CD4-positive, alpha-beta T cell treated with Interleukin-17A for 4 hours (primary cell): ENCODE measurements at places on chromosomes 11 and 22.

DNA sequence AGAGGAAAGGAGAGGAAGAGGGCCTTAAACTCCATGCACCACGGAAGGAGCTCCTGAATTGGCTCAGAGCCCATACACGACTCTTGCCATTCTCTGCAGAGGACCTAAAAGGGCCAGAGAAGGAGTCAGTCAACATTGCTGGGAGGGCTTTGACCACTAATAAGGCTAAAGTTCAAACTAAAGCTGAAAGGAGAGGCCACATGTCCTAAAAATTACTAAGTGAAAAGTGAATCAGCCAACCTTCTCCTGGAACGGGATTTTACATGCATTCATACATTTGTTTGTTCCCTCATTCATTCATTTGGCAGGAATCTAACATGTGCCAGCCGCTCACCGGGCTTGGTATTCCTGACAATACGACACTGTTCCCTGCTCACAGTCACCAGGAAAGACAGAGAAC, 10.5 kb downstream of the CLMP start:
- no peak for DNase-seq

DNA sequence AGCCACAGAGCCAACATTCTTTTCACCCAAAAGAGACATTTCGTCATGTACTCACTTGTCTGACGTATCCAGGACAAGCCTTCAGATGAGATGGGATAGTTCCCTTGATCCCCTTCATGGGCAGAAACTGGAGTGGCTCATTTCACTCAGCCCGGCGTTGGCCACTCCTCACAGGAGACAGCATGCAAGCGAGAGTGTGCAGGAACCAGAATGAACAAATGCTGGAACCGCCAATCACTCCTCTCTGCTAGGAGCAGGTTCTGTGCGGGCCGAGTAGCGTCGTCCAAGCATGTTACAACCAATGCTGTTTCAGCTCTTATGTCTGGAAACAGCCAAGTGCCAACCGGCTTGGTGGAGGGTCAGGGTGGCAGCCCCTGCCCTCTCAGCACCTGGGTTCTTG, 56.7 kb upstream of the GNAZ start:
- DNase-seq: no peak

DNA sequence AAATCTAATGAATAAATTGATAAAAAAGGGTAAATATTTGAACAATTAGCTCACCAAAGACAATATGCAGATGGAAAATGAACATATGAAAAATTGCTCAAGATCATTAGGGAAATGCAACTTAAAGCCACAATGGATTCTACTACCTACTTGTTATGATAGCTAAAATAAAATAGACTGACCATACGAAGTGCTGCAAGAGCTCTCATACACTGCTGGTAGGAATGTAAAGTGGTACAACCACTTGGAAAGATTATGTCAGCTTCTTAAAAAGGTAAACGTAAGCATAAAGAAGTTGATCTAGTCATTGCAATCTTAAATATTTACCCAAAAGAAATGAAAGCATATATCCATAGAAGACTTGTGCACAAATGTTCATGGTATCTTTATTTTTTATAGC, 504.2 kb upstream of the ARHGAP42 start:
- DNase-seq: no peak

DNA sequence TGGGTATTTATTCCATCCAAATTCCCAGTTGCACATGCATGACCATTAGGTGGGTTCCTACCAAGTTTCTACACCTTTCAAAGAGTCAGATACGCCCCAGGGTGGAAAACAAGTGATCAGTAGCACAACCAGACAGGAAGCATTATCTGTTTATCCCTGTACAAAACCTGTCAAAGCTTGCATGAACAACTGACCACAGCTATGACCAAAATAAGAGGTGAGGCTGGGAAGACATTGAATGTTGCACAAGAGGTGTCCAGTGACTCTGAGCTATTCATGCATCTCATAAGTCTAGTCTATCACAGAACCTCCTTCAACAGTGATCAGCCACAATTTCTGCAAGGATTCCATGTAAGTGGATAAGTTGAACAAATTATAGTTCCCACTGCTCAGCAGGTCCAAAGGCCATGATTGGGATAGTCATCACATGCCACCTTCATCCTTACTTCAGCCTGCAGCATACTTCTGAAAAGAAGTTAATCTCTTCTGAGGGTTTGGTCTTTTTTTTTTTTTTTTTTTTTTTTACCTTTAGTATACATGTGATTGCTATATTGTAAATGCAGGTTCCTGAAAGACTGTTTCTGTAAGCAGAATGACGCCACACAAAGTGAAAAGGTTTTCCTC, 28.0 kb upstream of the TMEM45B start:
- DNase-seq: no peak

- no peak for DNase-seq
Measured at GRCh38 chr22:33570110-33570509, 350.2 kb downstream of the LARGE1 start.
